ENCODE measurements at places on chromosomes 1 and 21.

- no peak for DNase-seq
These were observed 120.7 kb upstream of the KRTAP19-8 start for GRCh38 chr21:31158789-31159581.

DNA sequence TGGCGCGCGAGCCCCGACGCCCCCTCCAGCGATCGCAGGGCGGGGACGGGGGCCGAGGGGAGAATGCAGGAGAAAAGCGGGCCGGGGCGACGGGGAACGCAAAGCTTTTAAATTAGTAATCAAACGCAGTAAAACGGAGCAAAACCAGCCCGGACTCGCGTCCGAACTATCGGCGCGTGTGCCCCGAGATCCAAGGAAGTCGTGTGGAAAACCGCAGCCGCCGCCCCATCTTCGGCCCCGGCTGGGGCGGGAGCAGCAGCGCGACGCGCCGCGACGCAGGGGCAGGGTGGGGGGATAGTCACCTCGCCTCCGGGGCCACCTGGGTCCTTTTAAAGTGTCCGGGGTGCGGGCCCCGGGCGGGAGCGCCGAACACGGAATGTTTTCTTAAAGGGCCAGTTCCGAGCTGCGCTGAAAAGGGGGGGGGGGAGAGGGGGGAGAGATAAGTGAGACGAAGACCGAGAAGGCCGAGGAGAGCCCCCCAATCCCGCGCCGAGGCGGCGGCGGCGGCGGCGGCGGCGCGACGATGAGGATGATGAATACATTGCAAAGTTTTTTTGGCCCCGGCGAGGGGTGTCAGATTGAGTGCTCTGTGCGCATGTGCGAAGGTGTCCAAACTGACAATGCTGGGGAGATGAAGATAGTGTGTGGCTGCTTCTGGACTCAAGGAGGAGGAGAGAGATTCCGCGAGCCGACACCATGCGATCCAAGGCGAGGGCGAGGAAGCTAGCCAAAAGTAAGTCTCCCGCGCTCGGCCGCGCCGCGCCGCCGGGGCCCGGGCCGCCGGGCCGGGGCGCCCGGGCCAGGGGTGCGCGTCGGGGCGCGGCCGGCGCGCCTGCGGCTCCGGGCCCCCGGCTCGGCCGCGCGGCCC is at the start of gene PRDM16:
TSS of gene PRDM16 (plus strand) at position 640 of the 868 bp plus-strand sequence. CDS start at position 697, 57 bp downstream.
- peak; percentile 57 for DNase-seq

DNA sequence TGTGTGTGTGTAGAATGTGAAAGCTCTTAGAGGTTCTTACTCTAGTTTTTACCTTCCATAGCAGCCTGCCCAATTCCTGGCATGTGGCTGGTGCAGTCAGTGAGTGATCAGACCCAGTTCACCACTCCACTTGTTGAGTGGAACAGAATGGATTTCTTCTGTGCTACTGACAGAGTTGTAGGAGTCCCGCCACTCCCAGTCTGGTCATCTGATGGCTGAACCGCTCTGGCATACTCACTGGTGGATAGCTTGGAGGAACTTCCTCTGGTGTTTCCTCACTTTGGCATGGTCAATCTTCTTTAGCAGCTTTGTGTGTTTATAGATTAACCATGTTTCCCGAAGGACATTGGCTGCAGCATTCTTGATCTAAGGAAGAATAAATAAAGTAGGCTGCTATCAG is 106.7 kb upstream of the ADAR start:
- peak; percentile 35 for DNase-seq

DNA sequence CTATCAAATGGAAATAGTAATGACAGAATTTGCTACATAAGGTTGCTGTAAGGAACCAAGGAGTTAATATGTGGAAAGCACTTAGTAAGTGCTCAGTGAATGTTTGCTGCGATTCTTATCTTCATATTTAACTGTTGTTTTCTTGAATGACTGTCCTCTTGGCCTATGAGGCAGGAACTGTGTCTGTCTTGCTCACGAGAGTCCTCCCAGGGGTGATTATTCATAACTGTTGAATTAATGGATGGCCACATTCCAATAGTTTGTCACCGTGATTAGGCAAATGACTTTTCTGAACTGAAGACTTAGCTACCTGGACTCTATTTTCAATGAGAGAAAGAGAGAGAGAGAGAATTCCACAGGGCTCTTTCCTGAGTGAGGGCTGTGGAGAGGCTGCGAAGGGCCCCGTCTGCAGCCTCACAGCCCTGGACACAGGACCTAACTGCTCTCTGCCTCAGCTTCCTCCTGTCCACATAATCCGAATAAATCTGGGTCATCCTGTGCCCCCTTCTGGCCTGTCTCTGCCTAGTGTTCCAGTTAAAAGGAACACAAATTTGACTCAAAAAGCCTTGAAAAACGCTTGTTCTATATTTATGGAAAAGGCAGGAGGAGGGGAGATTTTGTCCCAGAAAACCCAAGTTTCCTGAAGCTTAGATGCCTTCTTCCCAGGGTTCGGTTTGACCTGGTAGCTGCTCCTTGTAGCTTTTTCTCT is 8.5 kb downstream of the EDN2 start:
- no peak for DNase-seq

GRCh38 chr1:153956997-153957715 is 1.3 kb downstream of the CRTC2 start:
- no peak for DNase-seq

GRCh38 chr1:205077158-205077933 is 6.9 kb downstream of the TMEM81 start:
- no peak for DNase-seq

DNA sequence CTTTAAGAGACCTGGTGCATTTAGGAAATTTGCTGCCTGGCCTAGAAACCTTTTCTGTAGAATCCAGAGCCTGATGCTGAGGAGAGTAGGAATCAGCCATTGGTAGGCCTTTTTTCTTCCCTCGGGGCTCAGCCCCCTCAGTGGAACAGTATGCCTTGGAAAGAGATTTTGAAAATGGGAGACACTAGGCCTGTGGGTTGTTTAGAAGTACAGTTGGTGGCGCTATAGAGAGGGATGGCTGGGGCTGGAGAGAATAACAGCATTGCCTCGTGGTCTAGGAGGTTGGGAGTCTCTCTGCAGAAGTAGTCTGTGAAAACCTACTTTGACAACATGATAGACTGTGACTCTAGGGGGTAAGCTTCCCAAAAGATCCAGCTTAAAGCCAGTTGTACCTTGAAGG is 8.2 kb downstream of the KIF2C start:
- DNase-seq = no peak

All from activated naive CD4-positive, alpha-beta T cell treated with anti-CD3 and anti-CD28 coated beads, Interleukin-2, amount 10 ng/mL, durations not matched to agents 7 days and 5 days (primary cell).